Right renal pelvis (tissue), 4 donors: ENCODE measurements at places on chromosomes 7 and 10.
A peak's percentile ranks its signal among the peaks of the same experiment; 100 is the strongest.

DNA sequence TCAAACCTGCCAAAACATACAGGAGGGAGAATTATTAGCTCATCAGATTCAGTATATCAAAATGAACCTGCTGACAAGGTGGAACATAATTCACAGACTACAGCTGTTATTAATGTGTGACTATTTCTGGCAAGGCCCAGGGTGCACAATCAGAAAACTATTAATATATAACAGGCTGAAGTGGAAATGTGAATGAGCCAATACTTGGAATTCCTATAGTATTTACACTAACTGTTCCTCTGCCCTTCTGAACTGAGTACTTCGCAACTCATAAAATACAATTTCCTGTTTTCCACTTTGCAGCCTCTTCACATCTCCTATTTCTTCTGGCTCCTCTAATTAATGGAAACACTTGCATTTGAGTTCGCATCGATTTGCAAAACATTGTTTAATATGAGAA is 330.8 kb downstream of the DPP6 start:
- DNase-seq: no peak

DNA sequence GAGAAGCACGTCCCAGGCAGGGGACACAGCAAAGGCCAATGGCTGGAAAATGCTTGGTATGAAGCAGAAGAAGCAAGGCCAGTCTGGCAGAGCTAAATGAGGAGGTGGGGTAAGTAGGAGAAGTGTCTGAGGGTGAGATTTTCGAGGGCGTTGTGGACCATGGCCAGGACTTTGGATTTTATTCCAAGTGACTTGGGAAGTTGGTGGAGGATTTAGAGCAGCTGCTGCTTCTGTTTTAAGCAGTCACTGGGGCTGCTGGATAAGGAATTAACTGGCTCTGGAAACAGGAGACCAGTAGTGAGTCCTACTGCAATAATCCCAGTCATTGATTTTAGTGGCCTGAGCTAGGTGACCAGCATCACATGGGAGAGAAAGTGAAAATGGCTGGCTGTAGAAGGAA is 67.6 kb upstream of the GSDME start:
- no peak for DNase-seq

DNA sequence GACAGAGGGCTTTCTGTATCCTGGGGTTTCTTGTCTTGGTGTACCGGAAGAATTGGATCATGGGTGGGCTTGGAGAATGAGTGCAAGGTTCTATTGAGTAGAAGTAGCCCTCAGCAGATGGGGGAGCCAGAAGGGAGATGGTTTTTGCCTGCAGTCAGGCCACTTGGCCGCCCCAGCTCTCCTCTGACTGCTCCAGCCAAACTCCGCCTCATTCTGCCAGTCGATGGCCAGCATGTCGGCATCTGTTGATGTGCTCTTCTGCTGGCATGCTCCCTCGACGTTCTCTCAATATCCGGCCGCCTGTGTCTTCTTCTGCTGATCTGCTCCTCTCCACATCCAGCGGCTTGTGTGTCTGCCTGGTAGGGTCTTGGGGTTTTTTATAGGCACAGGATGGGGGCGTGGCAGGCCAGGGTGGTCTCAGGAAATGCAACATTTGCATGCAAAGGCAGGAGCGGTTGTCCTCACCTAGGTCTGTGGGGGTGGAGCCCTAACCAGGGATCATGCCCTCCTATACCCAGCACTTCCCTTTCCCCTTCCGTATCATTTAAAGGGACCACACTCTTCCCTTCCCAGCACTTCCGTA is 40.2 kb upstream of the TNS3 start:
- no peak for DNase-seq

DNA sequence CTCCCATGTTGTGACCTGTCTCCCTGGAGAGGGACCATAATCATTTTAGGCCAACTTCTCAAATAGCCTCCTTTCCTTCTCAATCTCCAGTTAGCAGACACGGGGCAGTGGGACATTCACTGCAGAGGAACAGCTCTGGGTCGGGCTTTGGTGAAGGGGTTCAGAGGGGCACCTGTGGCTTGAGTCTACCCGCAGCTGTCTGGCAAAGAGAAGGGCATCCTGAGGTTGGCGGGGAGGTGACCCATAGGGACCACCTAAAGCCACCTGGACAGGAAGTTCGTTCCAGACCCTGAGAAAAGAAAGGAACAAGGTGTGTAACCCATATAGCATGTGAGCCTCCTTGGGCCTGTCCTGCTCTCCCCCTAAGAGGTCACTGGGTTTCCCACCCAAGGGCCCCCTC is 155.0 kb downstream of the OAT start:
- no peak for DNase-seq

- DNase-seq: peak; percentile 10
Measured at GRCh38 chr7:149285603-149286002, 23.6 kb downstream of the ZNF783 start.

GRCh38 chr10:94232711-94233383 is 129.9 kb downstream of the NOC3L start:
- DNase-seq: no peak

DNA sequence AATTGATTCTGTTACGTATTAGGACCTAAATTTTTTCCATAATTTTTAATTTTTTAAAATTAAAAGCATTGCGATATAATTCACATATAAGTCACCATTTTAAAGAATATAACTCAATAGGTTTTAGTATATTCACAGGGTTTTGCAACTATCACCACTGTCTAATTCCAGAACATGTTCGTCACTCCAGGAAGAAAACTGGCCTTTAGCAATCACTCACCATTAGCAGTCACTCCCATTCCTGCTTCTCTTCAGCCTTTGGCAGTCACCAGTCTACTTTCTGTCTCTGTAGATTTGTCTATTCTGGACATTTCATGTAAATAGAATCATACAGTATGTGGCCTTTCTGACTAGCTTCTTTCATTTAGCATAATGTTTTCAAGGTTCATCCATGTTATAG is 176.5 kb downstream of the EXOC4 start:
- no peak for DNase-seq

GRCh38 chr7:157603716-157604115 is 266.9 kb downstream of the DNAJB6 start:
- DNase-seq: no peak
